ENCODE measurements at places on chromosomes 11 and 22. TPM values are rescaled to one million over a fixed set of nuclear protein-coding genes. Genes with fewer than 3 reads are reported as not detected.

TESMIN gene
- 6.3 TPM for total RNA-seq

RFPL2 gene
- total RNA-seq: not detected

PRG2 gene
- 0.17 TPM for total RNA-seq

KCNQ1 gene
- not detected for total RNA-seq

NRIP3 gene
- 2.2 TPM for total RNA-seq

SOX10 gene
- total RNA-seq: 0.14 TPM

CCDC88B gene
- 4.9 TPM for total RNA-seq

HINFP gene
- total RNA-seq: 10.1 TPM

GVQW3 gene
- total RNA-seq: 0.92 TPM

TEAD1 gene
- total RNA-seq: 90.2 TPM

CARD10 gene
- 116 TPM for total RNA-seq

Measured in foreskin keratinocyte (primary cell).